Stimulated activated CD8-positive, alpha-beta memory T cell treated with anti-CD3 and anti-CD28 coated beads, Interleukin-15, amount 100 ng/mL, for 1 hour (primary cell): ENCODE measurements at places on chromosomes 6 and 20.

- no peak for DNase-seq
These were observed 9.9 kb upstream of the SDCBP2 start for GRCh38 chr20:1338801-1339200.

DNA sequence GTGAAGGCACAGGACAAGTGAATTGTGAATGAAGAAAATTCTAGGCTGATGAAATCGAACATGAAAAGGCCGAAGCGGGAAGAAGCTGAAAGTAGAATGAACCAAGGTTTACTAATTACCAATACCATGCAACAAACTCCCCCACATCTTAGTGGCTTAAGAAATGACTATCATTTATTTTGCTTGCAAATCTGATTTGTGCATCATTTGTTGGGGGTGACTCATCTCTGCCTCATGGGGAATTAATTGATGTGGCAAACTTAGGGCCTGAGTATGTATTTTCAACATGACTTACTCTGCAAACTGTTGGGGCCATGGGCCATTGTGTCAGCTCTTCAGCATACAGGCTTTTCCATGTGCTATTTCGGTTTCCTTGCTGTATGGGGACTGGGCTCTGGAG lies 26.8 kb downstream of the PPP1R14C start:
- no peak for DNase-seq

DNA sequence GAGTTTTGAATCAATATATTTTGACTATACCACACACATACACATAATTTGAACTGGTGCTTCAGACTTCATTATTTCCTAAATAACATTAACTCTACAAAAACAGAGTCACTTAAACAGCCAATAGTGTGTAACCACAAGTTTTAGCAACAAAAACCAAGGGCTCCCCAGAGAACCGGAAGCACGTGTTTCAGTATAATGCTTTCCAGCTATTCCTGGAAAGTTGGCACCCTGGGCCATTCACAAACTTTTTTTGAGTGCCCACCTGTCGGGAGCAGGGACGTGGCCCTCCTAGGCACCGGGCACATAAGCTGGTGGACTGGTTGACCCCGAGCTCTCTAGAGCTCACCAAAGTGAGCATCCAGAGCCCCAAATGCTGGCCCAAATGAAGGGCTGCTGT lies 1.9 kb upstream of the SLC35D3 start:
- DNase-seq = no peak

DNA sequence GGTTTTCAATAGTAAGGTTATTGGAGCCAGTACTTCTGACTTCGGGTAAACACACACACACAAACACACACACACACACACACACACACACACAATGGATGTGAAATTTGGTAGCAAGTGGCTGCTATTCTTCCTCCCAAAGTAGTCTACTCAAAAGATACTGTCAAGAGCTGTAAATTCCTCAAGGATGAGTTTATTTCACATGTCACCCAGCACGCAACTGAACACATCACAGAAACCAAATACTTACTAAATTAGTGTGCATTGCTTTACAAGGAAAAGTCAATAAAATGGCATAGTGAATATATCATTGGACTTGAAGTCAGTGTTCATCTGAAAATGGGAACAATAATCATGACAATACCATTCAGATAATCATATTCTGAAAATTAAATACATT lies 32.9 kb downstream of the MMUT start:
- DNase-seq = no peak

DNA sequence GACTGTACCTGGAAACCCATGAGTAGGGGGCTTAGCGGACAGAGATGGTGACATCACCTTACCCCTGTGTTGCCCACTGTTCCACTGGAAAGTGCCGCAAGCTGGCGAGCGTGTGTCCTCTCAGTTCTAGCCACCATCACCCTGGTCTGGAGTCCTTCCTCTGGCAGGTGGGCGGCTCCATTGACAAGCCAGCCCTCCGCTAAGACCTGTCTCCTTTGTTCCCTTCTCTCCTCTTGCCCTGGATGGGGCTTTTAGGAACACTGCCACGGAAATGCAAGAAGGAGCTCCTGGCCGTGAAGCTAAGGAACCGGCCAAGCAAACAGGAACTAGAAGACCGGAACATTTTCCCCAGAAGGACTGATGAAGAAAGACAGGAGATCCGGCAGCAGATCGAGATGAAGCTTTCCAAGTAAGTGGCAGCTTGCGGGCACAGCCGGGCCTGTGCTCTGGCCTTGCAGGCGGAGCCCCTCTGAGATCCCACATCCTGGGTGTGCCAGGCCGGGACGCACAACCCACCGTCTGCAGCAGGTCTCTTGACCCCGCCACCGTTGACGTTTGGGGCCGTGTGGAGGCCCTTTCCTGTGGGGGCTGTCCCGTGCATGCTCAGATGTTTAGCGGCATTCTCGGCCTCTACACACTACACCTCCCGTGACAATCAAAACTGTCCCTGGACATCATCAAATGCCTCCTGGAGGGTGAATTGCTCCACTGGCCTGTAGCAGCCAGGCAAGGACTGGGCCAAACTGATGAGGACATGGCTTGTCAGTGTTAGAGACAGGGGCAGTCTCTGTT lies 127.5 kb downstream of the SYCP2 start:
- no peak for DNase-seq

- DNase-seq = no peak
These were observed 292.0 kb downstream of the ALDH8A1 start for GRCh38 chr6:134657751-134658527.

- no peak for DNase-seq
These were observed 108.0 kb upstream of the PDE7B start for GRCh38 chr6:135743476-135743875.

GRCh38 chr20:54197621-54198604 lies 10.0 kb upstream of the PFDN4 start:
- DNase-seq = no peak

- no peak for DNase-seq
These were observed 8.8 kb upstream of the CHRNA4 start for GRCh38 chr20:63369724-63370617.

DNA sequence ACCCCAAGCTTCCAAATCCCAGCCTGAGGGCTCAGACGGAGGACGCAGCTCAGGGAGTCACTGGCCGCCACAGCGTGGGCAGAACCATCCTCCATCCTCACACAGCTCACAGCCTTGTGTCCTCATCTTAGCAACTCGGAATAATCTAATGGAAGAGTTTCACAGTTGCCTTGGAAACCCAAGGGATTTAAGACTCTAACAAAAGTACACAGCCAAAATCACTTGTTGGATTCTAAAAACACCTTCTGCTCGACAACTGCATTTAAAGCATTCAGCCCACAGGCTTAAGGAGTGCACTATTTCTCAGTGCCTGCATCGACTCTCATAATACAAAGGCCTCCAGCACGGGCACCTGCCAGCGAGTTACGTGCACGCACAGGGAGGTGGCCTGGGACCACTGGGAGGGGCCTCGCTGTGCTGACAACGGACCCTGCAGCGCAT lies 45.4 kb downstream of the ZBTB46 start:
- no peak for DNase-seq

DNA sequence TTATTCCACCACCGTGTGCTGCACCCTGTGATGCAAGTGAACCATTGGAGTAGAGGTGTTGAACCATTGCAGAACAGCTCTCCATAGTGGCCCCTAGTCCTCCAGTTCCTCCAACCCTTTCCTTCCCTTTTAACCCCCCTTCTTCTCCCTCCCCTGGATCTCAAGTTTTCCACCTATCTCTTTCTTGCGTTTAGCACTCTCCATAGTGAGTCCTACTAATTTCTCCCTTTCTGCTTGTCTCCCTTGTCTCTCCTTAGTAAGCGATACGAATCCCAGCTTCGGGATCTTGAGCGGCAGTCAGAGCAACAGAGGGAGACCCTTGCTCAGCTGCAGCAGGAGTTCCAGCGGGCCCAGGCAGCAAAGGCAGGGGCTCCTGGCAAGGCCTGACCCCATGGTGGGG lies 1.1 kb downstream of the PFDN6 start:
- DNase-seq = no peak

DNA sequence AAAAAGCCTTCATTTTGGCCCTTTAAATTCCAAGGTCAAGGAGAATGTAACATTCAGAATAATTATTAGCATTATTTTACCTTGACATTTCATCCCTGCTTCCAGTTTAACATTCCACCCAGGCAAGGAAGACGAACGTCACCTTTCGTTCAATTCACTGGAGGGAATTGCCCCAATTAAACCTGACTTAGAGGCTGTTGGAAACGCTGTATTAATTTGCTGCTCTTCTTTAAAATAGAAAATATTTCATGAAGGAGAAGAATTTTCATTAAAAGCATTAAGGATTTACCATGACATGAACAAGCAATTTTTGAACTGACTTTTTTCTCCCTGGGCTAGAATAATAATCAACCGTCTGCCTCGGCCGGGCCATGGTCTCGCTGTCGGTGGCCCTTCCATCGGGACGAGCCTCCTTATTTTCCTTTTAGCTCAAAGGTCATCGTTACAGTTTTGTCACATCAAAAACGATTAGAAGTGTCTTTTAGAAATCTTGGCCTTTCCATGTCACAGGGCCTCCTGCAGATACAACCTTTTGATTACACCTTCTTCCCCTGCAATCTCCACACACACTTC lies 282.9 kb upstream of the SOX4 start:
- no peak for DNase-seq

DNA sequence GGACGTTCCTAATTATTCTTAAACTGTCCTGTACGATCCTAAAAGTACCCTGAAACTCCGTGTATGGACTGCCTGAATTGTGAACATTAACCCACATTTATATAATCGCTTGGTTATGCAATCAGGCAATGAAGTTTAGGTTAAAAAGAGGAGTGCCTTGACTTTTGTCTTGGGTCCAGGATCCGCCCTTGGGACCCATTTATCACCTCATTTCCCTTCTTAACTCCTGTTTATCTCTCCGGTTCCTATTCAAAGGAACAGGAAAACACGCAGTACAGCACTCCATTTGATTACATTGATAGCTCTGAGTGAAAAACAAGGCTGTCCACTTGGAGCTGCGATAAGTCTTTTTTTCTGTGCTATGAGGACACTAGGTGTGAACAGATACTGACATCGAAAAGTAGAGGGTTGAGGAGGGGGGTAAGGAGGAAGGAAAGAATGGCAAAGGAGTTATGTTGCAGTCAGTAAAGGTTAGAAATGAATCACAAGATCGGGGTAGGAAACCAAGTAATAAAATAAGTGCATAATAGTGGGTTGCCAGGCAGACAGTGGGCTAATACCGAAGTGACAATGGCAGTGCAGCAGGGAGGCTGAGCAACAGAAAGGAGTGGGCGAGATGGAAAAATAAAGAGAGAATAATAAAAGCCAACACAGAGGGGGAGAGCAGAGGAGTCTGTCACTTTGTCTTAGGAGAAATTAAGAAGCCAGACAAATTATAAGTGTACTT lies 15.9 kb upstream of the PCK1 start:
- no peak for DNase-seq

DNA sequence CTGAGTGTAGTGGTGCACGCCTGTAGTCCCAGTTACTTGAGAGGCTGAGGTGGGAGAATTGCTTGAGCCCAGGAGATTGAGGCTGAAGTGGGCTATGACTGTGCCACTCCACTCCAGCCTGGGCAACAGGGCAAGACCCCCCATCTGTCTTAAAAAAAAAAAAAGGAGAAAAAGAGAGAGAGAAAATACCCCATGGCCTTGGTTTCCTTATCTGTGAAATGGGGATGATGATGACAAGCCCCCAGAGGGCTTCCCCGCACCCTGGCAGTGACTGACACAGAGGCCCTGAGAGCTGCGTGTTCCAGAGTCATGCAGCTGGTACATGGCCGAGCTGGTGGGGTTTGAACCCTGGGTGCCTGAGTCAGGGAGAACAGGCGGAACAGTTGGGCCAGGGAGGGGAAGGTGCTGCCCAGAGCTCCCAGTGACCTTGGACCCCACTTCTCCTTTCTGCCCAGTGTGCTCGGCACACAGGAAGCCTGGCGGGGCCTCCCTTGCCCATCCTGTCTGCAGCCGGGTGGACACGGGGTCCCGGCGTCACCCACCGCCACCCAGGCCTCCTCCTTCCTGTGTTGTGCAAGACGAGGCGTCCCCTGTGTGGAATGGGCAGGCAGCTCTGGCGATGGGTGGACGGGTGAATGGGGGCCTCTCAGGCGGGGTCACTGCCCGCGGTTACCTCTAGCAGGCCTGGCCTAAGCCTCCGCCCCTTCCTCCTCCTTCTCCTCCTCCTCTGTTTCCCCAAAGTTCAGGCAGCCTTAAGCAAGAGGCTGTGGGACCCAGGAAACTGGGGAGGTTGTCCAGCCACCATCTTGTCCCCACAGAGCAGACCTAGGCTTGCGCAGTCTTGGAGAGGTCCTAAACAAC lies 84.2 kb downstream of the CEBPB start:
- no peak for DNase-seq

DNA sequence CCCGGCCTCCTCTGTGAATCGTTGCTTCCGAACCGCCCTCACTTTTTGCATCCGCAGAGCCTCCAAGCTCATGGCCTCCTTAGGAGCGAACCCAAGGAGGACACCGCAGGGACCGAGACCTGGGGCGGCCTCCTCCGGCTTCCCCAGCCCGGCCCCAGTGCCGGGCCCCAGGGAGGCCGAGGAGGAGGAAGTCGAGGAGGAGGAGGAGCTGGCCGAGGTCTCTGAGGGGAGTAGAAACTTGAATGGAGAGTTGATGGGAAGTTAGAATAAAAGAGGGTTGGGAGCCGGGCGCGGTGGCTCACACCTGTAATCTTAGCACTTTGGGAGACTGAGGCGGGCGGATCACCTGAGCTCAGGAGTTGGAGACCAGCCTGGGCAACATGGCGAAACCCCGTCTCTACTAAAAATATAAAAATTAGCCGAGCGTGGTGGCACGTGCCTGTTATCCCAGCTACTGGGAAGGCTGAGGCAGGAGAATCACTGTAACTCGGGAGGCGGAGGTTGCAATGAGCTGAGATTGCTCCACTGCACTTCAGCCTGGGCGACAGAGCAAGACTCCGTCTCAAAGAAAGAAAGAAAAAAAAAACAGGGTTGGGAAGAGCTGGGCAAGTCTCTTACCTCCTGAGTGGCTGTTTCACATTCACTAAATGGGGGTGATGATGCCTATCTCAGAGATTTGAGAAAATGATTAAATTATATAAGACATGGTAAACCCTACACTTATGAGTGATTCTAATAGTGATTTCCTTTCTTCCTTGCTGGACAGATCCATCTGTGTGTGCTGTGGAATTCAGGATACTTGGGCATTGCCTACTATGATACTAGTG lies 805 bp downstream of the MSH5 start:
- no peak for DNase-seq

- DNase-seq = no peak
These were observed 96.6 kb downstream of the PXDC1 start for GRCh38 chr6:3654898-3655297.

- no peak for DNase-seq
These were observed 12.2 kb downstream of the MMP24 start for GRCh38 chr20:35238735-35239134.
